Esophagus muscularis mucosa (tissue), 4 donors: ENCODE measurements at places on chromosomes 4 and X. TPM values are rescaled to one million over a fixed set of nuclear protein-coding genes. Genes with fewer than 3 reads are reported as not detected.

DNA sequence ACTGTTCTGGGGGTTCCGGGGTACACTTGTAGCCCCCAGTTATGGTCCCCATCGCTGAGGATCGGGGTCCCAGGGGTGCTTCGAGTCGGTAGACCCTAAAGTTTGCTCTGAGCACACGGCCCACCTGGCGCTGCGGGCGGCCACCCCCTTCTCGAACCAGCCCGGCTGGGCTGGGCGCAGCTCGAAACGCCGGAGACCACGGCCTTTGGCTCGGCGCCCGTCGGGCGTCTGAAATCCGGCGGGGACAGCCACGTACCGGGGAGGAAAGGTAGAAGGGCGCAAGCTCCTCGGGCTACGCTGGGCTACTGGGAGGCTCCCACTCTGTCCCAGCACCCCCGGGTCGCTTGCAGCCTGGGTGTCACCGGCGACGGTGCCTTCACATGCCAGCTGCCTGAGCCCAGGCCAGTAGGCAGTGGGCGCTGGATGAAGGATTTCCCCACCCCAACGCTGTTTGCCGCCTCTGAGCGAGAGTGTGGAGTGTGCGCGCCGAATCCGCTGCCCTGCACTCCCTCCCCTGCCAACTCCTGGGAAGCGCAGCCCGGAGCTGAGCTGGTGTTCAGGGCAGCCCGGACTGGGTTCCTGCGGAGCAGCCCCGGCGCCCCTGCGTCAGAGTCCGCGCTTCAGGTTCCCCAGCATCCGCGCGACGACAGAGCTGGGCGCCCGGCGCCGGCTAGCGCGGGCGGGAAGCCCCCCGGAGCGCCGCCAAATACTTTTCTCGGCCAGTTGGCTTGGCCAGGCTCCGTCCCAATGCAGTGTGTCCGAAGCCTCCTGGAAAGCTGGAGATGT, 637 bp downstream of the MAMLD1 start:
- DNase-seq: no peak

The RPS6KA6 gene
- 4.7 TPM for total RNA-seq

DNA sequence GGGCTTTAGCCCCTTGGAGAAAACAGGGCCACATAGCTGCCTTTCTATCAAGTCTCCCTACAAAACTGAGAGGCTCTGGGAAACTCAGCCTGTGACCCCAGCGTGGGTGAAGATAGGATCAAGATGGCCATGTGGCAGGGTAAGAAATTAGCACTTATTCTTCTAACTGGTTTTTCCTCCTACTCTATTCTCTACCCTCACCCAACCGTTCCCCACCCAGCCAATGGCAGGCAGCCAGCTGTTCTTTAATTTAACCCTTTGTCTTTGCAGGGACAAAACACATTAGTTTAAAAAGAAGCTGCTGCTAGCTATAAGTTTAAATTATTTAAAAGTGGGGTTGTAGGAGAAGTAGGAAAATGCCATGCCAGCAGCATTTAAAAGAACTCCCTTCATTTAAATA, 2.8 kb downstream of the CLCN5 start:
- no peak for DNase-seq

DNA sequence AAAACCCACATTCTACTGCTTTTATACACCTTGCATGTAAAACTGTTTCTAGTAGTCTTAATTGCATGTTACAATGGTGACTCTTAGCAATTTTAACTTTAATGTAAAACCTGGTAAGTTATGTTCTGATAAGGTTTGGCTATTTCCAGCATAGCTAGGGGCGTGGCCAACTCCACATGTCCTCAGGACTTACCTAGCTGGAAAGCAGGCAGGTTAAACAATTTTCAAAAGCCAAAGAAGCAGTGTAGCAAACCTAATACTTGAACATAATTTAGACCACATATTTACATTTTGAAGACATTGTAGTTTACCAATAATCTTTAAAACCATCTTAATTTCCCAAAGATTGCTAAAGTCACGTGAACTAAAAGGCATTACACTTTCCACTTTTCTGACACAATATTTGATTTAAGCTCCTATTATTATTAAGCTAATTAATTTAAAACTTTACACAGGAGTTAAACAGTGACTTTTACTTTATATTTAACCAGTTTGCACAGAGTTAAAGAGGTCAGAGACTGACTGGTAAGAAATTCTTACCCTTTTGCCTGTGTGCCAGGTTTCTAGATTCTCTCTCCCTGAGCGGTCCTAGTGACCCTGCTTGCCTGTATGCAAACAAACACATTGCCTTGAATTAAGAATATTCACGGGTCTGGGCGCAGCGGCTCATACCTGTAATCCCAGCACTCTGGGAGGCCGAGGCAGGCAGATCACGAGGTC, 88.2 kb downstream of the GLUD2 start:
- no peak for DNase-seq

DNA sequence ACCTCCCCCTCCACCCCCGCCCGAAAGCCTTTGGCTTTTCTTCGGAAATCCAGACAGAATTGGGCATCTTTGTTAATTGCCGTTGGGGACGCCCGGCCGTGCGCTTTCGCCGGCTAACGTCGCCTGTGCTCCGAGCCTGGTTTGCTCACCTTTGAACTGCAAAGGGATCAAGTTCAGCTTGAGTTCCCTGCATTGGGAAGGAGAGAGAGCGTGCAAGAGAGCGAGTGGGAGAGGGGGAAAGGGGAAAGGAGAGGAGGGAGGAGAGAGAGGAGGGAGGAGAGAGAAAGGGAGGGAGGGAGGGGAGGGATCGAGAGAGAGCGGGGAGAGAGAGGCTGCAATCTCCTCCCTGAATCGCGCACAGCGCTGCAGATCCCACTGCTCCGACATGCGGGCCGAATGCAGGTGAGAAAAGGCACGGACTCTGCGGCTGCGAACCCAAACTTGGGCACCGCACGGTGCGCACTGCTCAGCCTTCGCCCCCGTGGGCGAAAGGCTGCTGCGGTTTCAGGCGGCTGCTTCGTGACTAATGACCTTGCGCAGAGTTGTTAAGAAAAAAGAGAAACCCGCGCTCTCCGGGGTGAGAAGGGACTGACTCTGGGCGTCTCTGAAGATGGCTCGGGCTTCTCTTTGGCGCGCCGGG, at the start of gene PCDH7:
PCDH7 (plus strand) TSS at position 349 of the 640 bp plus-strand sequence. CDS start 1,054 bp downstream, outside the sequence.
- no peak for DNase-seq

DNA sequence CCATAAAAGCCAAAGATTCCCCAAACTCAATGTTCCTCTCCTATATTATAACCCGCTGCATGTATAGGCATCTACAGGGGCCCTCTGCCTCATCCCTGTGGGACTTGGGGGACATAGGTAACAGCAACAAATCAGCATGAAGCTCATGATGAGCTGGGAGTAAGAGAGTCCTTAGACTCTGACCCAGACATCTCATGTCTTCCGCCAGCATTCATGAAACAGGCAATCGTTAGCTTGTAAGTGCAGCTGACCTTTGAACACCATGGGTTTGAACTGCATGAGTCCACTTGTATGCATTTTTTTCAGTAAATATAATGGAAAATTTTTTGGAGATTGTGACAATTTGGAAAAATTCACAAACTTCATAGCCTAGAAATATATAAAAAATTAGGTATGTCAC, 10.4 kb upstream of the SCOC start:
- DNase-seq: no peak

- no peak for DNase-seq
Measured at GRCh38 chrX:14942341-14942740, 69.1 kb downstream of the MOSPD2 start.

The DGKK gene
- not detected for total RNA-seq

GRCh38 chr4:25123236-25123635, 37.0 kb downstream of the SEPSECS start:
- no peak for DNase-seq

The GYPA gene
- total RNA-seq: not detected

The PF4V1 gene
- total RNA-seq: not detected

DNA sequence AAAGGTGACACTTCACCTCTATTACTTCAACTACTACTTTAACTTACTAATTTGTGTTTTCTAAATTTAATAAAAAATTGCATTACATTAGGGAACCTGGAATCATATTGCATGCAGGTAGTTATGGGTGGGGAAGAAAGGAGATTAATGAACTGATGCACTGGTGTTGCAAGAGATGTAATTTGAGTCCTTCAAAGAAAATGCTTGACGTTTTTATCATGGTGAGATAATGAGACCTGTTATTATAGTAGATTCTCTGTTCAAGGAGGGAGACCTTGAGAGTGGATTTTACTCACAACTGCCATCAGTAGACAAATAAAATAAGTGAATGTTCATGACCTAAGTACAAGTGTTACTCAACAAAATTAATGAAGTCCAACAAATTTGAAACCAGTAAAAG, 26.4 kb upstream of the MED14 start:
- DNase-seq: no peak

DNA sequence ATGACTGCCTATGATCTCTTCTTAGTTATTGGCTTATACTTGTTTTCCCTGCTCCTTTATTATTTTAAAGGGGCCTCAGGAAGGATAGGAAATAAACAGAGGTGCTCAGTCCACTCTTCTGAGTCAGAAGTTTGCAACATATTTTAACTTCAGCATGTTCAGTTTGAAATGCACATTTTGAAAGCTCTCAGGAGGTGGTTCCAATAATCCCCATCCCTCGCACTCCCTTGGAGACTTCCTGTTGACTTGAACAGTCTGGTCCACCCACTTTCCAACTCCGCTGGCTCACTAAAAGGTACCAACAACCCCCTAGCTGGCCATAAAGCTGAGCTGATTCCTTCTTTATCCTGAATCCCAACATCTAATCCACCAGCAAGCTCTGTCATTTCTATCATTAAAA, 78.3 kb upstream of the DUSP21 start:
- DNase-seq: no peak

The C4orf33 gene
- total RNA-seq: 7.2 TPM

DNA sequence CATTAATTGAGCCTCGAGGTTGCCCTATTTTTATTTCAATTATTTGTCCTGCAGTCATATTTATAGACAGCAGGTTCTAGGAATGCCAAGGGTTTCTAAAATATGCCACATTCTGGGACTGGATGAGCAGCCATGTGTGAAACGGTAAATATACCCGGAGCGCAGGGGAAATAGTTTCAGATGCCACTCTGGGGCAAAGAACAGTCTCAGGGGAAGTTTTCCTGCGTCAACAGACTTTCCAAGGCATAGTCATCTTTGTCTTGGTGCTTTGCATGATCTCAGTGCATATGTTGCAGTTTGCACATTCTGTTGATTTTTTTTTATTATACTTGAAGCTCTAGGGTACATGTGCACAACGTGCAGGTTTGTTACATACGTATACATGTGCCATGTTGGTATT, 71.0 kb downstream of the GPAT3 start:
- DNase-seq: no peak

GRCh38 chrX:147912093-147912801, 528 bp downstream of the FMR1 start:
- DNase-seq: no peak

DNA sequence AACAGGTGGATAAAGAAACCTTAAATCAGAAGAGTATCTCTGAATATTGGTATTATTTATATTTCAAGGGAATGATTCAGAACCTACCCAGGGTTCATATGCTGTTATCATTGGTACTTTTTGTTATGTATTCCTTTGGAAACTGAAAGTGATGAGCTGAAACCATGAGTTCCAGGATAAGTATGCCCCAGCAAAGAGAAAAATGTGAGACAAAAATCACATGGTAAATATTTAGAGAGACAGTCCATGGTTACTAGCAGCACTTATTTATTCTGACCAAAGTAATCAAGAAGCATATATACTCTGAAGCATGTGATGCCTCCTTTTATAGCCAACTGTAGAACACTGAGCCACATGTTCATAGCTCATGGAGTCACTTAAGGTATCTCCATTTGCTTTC, 277.7 kb downstream of the ARAP2 start:
- DNase-seq: no peak

- DNase-seq: no peak
Measured at GRCh38 chrX:136195247-136195646, 47.9 kb downstream of the FHL1 start.

The RBPJ gene
- 62.8 TPM for total RNA-seq

The VSIG4 gene
- 164 TPM for total RNA-seq

DNA sequence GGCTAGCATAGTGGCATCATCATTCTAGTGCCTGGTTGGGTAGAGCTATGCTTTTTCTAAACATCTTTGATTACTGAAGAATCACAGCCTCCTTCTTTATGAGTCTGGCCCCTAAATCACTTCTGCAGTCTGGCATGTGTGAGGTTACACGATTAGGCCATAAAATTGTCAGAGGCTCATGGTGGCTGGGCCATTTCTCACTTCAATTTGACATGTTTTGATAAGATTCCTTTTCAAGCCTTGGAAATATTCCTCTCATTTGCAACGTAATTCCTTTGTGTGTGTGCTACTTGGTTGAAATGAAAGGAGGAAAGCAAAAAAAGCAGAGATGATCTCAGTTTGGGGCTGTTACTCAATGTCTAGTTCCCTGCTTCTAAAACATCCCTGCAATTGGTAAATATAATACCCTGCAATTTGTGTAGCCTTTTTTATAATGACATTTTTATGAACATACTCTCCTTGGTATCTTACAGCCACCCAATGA, 6.2 kb downstream of the CCKAR start:
- no peak for DNase-seq

DNA sequence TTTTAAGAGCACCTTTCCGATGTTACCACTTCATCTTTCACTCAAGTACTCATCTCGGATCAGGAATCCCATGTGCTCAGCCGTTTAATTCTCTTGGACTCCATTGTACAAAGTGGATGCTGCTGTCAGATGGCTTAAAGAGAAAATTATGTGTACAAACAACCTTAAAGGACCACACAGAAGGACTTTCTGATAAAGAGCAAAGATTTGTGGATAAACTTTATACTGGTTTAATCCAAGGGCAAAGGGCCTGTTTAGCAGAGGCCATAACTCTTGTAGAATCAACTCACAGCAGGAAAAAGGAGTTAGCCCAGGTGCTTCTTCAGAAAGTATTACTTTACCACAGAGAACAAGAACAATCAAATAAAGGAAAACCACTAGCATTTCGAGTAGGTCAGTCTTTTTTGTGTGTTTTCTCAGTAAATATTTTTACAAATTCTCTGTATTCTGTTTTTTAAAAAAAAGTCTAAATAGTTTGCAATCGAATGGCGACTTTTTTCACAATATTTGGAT, 20.1 kb downstream of the MMAA start:
- no peak for DNase-seq

The ERAS gene
- not detected for total RNA-seq

- DNase-seq: no peak
Measured at GRCh38 chr4:2991243-2991642, 27.9 kb downstream of the GRK4 start.

- DNase-seq: no peak
Measured at GRCh38 chr4:85901500-85901899, 426.6 kb downstream of the ARHGAP24 start.

The HSD17B13 gene
- 0.50 TPM for total RNA-seq

The F11 gene
- not detected for total RNA-seq

The CTAG1B gene
- total RNA-seq: not detected

- DNase-seq: no peak
Measured at GRCh38 chr4:7906171-7906701, 33.4 kb downstream of the AFAP1 start.

DNA sequence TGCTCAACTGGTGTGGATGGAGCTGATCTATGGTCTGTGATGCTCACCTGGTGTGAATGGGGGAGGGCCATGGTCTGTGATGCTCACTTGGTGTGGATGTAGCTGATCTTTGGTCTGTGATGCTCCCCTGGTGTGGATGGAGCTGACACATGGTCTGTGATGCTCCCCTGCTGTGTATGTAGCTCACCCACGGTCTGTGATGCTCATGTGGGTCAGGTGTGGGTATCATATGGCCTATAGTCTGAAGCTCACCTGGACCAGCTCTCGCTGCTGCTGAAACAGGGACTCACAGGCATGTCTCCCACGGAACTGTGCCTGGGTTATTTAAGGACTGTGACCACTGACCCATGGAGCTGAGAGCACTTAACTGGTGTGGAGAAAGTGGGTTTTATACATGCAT, 109.7 kb downstream of the CRLF2 start:
- no peak for DNase-seq
